Activated CD8-positive, alpha-beta memory T cell treated with anti-CD3 and anti-CD28 coated beads for 48 hours (primary cell): ENCODE measurements at places on chromosomes 1 and 21.

GRCh38 chr1:171653796-171654195 is 1.3 kb upstream of the MYOC start:
- no peak for DNase-seq

- DNase-seq, result no peak
Observed at GRCh38 chr1:117416546-117417125, 49.4 kb downstream of the MAN1A2 start.

DNA sequence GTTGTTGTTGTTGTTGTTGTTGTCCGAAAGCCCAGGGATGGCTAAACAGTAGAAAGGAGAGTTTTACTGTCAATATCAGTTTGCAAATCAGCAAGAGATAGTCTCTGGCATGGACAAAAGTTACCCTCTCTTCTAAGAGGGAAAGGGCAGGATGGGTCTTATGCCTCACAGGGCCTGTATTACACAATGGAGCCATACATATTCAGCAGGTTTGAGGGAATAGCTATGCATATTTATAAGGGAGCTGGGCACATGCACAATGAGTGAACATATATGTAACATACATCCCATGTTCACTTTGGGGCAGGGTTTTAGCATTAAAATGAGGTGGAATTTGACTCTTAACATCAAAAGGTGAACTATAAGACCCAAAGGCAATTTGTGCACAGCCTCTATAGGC is 84.4 kb upstream of the PGBD5 start:
- no peak for DNase-seq

GRCh38 chr1:10084045-10084444 is 51.3 kb downstream of the UBE4B start:
- no peak for DNase-seq

GRCh38 chr1:16351456-16351993 is 755 bp downstream of the FBXO42 start:
- no peak for DNase-seq

DNA sequence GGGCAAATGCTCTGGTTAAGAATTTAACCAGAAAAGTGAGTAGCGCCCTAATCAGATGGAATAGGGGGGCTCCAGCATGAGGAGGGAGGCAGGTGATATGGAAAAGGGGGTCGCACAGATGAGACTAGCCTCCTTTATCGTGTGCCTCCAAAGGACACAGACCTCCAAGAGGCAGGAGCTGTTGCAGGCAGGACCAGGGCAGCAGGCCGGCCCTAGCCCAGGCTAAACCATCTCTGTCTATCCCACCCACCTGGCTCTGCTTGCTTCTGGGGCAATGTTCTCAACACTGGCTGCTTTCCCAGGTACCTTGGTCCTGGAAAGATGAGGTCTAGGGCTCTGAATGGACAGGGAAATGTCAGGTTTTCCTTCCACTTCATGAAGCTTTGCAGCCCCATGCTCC is 36.3 kb downstream of the C2CD2 start:
- no peak for DNase-seq

DNA sequence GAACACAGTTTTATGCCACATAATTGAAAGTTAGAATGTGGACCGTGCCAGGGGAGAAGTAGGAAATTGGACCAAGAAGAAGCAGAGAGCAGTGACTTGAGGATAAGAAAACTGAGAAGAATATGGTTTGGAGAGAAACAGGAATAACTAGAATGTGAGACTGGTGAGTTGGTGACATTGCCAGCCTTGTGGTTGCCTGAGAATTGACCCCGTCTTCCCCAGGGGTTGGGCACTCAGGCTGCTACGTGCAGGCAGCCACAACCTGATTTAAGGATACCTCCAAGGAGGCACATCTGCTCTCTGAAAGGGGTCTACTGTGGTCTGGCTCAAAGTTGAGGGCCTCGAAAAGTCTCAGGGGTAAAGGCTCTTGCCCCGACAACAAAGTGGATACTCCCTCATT is 112.1 kb upstream of the ARTN start:
- DNase-seq, result no peak

DNA sequence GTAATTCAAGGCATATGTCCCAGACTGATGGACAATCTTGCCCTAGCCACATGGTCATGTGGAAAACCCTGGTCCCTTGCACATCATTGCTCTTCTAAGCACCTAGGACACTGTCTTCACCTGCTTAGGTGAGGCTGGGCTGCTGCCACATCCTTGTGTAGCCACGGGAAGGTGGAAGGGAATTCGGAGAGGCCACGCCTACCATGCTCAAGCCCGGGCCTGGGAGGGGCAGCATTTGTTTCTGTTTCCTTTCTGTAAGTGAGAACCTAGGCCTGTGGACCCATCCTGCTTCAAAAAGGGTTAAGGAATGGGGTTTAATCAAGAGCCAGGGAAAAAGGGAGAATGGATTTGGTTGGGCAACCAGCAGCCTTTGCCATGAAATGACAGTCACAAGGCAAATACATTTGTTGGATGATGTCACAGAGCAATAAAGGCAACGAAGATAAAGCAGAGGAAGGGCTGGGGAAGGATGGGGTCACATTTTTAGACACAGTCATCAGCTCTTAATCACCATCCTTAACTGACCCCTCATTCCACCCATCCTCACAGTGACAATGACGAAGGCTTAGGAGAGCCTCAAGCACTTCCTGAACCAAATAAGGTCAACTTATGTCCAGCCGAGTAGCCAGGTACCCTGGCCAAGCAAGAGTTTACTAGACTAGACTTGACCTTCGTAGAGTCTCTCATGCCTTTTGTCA is 10.1 kb upstream of the LRRC38 start:
- DNase-seq, result no peak

DNA sequence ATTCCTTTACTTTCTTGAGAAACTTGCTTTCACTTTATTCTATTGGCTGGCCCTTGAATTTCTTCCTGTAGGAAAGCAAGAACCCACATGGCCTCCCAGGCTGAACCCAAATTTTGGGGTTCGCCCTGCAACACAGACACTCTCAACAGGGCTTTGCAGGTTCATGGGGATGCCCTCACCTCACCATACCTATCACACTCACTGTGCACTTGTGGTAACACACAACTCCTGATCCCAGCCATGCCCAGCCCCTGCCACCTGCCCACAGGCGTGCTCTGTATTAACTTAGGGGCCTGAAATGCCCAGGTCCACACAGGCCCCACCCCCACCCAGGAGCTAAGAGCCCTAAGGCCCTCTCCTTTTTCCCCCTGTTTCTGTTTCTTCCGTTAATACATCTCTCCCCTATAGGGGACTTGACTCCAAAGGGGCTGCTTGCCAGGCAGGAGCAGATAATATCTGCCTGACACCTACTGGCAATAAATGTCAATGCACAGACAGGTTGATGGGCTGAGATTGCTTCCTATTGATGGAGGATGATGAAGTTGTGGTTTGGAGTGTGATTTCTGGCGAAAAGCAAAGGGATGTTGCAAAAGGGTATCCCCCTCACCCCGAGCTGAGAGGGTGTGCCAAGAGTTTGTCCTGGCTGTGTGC is 171.5 kb downstream of the AJAP1 start:
- no peak for DNase-seq
